ENCODE measurements at places on chromosomes 16 and 17.

DNA sequence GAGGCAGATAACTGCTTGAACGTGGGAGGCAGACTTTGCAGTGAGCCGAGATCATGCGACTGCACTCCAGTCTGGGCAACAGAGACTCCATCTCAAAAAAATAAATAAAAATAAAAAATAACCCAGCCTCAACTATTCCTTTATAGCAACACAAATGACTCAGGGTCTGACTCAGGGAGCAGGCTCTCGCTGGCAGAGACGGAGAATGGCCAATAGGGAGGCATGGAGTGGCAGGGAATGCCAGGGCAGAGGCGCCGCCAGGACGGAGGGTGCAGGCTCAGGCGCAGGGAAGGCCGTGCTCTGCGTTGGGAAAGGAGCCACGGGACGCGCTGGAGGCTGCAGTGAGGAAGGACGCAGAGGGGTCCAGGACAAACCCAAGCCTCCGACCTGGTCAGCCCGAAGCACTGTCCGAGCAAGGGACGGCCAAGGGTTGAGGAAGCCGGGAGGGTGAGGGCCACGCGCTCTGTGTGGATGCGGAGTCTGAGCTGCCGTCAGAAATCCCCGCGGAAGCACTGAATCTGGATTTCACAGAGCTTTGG is 40.3 kb downstream of the PKD1 start:
- peaks cover 71% of the 10 kb centered on the region for H3K36me3 ChIP-seq
- no peak for DNase-seq
- no peak overlapping the region for H3K27ac ChIP-seq
- H3K27me3 ChIP-seq = no peaks in the 10 kb centered on the region
- H3K4me3 ChIP-seq = no peak overlapping the region

- no peak overlapping the region for H3K4me3 ChIP-seq
- no peaks in the 10 kb centered on the region for H3K4me1 ChIP-seq
- H3K27me3 ChIP-seq = no peaks in the 10 kb centered on the region
- H3K27ac ChIP-seq = no peak overlapping the region
- H3K36me3 ChIP-seq = no peaks in the 10 kb centered on the region
Observed at GRCh38 chr17:38544839-38545209, 60.9 kb downstream of the SRCIN1 start.

- no peak overlapping the region for H3K27ac ChIP-seq
- H3K36me3 ChIP-seq = peaks cover 23% of the 10 kb centered on the region
- DNase-seq = no peak
- H3K4me1 ChIP-seq = peaks cover 9% of the 10 kb centered on the region
Observed at GRCh38 chr17:2237950-2238349, 65.6 kb downstream of the SMG6 start.

- H3K27ac ChIP-seq = no peak overlapping the region
- peaks cover 5% of the 10 kb centered on the region for H3K4me1 ChIP-seq
- no peaks in the 10 kb centered on the region for H3K27me3 ChIP-seq
- DNase-seq = peak; percentile 70
- H3K36me3 ChIP-seq = peaks cover 4% of the 10 kb centered on the region
Observed at GRCh38 chr16:89588413-89589109, 13.0 kb downstream of the CPNE7 start.

DNA sequence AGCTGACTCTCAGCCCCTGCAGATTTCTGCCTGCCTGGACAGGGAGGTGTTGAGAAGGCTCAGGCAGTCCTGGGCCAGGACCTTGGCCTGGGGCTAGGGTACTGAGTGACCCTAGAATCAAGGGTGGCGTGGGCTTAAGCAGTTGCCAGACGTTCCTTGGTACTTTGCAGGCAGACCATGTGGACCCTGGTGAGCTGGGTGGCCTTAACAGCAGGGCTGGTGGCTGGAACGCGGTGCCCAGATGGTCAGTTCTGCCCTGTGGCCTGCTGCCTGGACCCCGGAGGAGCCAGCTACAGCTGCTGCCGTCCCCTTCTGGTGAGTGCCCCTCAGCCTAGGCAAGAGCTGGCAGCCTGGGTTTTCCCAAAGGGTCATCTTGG is 3.9 kb downstream of the GRN start:
- peaks cover 24% of the 10 kb centered on the region for H3K36me3 ChIP-seq
- DNase-seq = no peak
- H3K4me3 ChIP-seq = no peak overlapping the region
- peaks cover 19% of the 10 kb centered on the region for H3K4me1 ChIP-seq
- H3K27ac ChIP-seq = peak overlapping the region; percentile 52
- no peaks in the 10 kb centered on the region for H3K27me3 ChIP-seq

- no peak overlapping the region for H3K27ac ChIP-seq
- no peak overlapping the region for H3K4me3 ChIP-seq
- DNase-seq = no peak
- H3K36me3 ChIP-seq = no peaks in the 10 kb centered on the region
Observed at GRCh38 chr16:24446189-24446588, 93.2 kb upstream of the RBBP6 start.

DNA sequence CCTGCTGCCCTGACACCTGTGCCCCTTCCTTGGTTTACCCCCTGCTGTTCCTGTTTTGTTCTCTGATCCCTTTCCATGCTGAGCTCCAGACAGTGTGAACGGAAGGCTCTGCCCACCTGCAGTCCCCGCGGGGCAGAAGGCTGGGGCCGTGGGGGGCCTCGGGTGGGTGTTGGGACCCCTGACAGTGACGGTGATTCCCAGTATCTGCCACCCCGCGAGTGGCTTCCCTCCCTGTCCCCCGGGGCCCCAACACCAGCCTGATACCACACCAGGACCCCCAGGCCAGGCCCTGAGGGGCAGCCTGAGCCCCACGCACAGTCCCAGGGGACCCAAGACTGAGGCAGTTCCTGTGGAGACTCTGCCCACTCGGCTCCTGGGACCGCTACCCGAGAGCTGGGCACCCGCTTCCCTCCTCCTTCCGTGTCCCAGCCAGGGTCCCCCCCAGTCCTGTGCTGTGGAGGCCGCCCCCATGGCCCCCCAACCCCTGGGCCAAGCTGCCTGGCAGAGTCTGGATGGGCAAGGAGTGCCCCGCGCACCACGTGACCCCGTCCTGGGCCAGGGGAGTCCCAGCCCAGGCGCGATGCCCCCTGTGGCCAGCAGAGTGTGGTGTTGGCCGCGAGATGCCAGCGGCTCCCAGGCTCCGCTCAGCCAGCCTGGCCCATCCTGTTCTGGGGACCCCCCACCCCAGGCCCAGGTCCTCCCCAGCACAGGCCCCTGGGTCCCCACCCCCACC is 10.0 kb upstream of the C1QTNF8 start:
- DNase-seq = no peak
- H3K36me3 ChIP-seq = no peaks in the 10 kb centered on the region
- peaks cover 42% of the 10 kb centered on the region for H3K27me3 ChIP-seq
- H3K4me1 ChIP-seq = no peaks in the 10 kb centered on the region

DNA sequence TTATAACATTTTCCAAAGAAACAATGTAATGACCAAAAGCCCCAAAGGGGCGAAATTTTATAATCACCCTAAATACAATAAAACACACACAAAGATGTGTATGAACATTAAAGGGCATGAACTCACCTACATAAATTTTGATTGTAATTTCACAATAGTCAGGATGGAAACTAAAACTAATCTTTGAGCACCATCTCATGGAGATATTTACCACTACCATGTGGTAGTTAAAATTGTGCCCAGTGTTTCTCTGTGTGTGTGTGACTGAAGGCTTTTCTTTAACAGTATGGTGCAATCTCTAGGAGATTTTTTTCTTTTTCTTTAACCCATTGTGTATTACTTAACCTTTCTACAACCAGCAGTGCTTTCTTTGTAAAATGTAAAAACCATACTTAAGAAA is 19.7 kb upstream of the MEIOC start:
- no peaks in the 10 kb centered on the region for H3K36me3 ChIP-seq
- H3K4me3 ChIP-seq = no peak overlapping the region
- no peaks in the 10 kb centered on the region for H3K27me3 ChIP-seq
- DNase-seq = no peak
- no peaks in the 10 kb centered on the region for H3K4me1 ChIP-seq

GRCh38 chr17:71098071-71098470 is 928.7 kb downstream of the KCNJ2 start:
- no peaks in the 10 kb centered on the region for H3K36me3 ChIP-seq
- H3K27ac ChIP-seq = no peak overlapping the region
- DNase-seq = no peak
- H3K4me1 ChIP-seq = no peaks in the 10 kb centered on the region
- no peaks in the 10 kb centered on the region for H3K27me3 ChIP-seq

DNA sequence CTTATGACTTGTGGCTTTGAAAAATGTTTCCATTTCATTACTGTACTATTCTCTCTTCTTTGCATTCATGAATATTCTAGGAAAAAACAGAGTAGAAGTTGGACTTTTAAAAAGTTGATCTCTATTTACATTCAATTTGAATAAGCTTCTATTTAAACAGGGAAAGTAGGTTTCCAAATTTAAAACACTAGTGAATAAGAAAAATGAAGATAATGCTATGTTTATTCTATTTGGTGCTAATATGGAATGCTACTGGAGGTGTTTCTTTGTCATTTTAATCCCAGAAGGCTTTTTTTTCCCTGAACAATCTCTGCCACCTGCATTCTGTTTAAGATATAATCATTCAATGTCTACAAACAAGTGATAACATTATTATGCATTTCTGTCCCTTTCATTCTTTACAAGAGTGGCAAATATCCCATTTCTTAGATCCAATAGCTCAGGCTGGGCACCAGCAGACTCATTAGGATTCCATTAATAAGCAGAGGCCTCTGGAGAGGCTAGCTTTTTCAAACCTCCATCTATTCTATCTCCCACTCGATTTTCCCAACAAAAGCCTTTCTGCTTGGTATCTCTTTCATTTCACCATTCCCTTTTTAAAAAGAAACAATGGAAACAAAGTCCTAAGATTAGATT is 1001.6 kb upstream of the CDH8 start:
- no peaks in the 10 kb centered on the region for H3K4me1 ChIP-seq
- H3K4me3 ChIP-seq = no peak overlapping the region
- H3K27ac ChIP-seq = no peak overlapping the region
- peaks cover 5% of the 10 kb centered on the region for H3K27me3 ChIP-seq

GRCh38 chr17:56203430-56203829 is 50.2 kb downstream of the ANKFN1 start:
- DNase-seq = no peak
- no peaks in the 10 kb centered on the region for H3K36me3 ChIP-seq
- H3K4me1 ChIP-seq = peaks cover 5% of the 10 kb centered on the region
- no peak overlapping the region for H3K4me3 ChIP-seq
- H3K27ac ChIP-seq = no peak overlapping the region
- no peaks in the 10 kb centered on the region for H3K27me3 ChIP-seq

GRCh38 chr16:9503251-9503984 is 412.0 kb downstream of the HAPSTR1 start:
- H3K4me3 ChIP-seq = no peak overlapping the region
- no peaks in the 10 kb centered on the region for H3K4me1 ChIP-seq
- H3K27me3 ChIP-seq = no peaks in the 10 kb centered on the region
- no peaks in the 10 kb centered on the region for H3K36me3 ChIP-seq

- H3K4me3 ChIP-seq = no peak overlapping the region
- H3K36me3 ChIP-seq = peaks cover 36% of the 10 kb centered on the region
- H3K27me3 ChIP-seq = no peaks in the 10 kb centered on the region
- no peak for DNase-seq
- no peak overlapping the region for H3K27ac ChIP-seq
- H3K4me1 ChIP-seq = peaks cover 3% of the 10 kb centered on the region
Observed at GRCh38 chr17:75267411-75268232, 3.4 kb downstream of the MIF4GD start.

DNA sequence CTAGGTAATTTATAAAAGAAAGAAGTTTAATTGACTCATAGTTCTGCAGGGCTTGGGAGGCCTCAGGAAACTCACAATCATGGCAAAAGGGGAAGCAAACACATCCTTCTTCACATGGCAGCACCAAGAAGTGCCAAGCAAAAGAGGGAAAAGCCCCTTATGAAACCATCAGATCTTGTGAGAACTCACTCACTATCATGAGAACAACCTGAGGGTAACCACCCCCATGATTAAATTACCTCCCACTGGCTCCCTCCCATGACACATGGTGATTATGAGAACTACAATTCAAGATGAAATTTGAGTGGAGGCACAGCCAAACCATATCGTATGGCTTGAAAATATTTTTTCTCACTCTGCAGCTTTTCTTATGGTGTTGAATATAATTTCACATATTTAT is 151.7 kb downstream of the ANKFN1 start:
- no peaks in the 10 kb centered on the region for H3K27me3 ChIP-seq
- peaks cover 5% of the 10 kb centered on the region for H3K4me1 ChIP-seq
- H3K36me3 ChIP-seq = no peaks in the 10 kb centered on the region

DNA sequence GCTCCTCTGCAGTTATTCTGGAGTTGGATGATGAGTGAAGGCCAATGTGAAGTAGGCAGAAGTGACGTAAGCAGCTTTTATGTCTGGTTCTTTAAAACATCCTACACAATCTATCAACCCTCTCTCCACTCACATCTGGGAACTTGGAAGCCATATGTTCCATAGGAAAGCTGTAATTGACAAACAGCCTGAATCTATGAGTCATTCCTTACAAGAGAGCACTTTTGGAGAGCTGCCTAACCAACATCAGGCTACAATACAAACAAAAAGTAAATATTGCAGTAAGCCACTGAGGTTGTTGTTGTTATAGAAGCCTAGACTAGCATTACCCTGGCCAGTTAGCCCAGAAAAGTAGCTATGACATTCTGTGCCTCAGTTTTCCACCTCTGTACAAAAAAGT is 5.9 kb downstream of the CCL7 start:
- H3K4me3 ChIP-seq = no peak overlapping the region
- H3K36me3 ChIP-seq = no peaks in the 10 kb centered on the region
- H3K4me1 ChIP-seq = no peaks in the 10 kb centered on the region
- no peak overlapping the region for H3K27ac ChIP-seq
- DNase-seq = no peak

- no peak overlapping the region for H3K27ac ChIP-seq
- H3K4me1 ChIP-seq = peaks cover 30% of the 10 kb centered on the region
- peak; percentile 50 for DNase-seq
- no peaks in the 10 kb centered on the region for H3K36me3 ChIP-seq
- H3K4me3 ChIP-seq = no peak overlapping the region
Observed at GRCh38 chr17:79988185-79988971, 47.3 kb downstream of the TBC1D16 start.

DNA sequence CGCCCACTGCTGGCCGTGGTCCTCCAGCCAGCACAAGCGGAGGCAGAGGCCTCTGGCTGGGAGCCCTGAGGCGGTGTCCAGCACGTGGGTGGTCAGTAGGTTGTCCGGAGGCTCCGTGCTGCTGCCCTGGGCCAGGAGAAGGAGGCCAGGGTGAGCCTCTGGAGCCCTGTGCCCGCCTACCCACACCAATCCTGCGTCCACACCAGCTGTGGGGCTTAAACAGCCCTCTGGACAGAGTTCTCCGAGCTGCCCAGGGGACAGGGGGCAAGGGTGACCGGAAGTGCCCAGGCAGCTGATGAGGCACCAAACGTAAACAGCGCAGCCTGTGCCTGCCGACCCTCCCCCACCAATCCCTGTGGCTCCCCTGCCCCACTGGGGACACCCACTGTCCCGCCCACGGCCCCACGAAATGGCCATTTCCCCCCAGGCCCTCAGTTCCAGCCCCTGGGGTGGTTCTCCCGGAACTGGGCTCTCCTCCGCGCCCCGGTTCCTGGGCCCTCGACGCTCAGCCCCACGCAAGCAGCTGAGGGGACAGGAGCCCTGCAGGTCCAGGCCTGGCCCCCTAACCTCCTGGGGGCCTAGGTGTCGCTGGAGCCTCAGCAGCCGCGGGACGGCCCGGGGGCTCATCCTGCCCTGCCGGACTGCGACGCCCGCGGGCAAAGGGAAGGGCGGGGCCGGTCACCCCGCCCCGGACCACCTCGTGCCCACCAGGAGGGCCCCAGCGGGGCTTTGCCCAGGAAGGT is 27.9 kb upstream of the DBNDD1 start:
- no peaks in the 10 kb centered on the region for H3K36me3 ChIP-seq
- no peak overlapping the region for H3K27ac ChIP-seq
- H3K4me1 ChIP-seq = peaks cover 19% of the 10 kb centered on the region
- no peaks in the 10 kb centered on the region for H3K27me3 ChIP-seq
- no peak for DNase-seq
- peak overlapping the region; percentile 9 for H3K4me3 ChIP-seq

Data from RWPE2 (cell line).